ENCODE measurements at places on chromosomes 13 and 19.

GRCh38 chr13:85864963-85865530 lies 65.8 kb upstream of the SLITRK6 start:
- DNase-seq: no peak

- no peak for DNase-seq
Measured at GRCh38 chr13:34352958-34353357, 535.0 kb downstream of the RFC3 start.

DNA sequence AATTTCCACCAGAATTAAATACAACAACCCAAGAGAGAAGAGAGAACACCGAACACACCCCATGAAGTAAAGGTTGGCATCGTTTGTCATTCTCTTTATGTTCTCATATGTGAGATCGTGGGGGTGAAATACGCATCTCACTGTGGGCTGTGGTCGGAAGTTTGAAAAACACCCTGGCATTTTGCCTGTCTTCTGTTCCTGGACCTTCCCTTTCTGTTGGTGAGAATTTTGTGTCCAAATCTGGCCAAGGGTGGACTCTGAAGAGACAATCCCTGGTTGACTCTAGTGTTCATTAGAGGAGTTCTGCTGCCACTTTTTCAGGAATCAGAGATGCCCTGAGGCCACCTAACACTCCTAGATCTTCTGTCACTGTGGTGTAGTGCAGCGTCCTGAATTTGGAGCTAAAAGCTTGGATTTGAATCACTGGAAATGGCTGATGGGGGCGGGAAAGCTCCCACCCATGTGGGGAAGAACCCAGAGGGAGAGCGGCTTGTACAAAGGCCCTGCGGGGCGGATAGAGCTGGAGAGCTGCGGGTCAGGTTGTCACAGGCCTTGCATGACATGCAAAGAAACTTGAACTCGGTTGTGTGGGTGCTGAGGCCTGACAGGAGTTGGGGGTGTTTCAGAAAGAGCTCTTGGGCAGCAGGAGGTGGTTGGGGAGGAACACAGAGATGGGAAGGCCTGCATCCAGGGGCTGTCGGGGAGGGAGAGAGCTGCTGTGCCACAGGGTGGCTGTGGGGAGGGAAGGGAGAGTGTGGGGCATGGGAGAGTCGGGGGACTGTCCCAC lies 11.1 kb upstream of the SPATA13 start:
- no peak for DNase-seq

DNA sequence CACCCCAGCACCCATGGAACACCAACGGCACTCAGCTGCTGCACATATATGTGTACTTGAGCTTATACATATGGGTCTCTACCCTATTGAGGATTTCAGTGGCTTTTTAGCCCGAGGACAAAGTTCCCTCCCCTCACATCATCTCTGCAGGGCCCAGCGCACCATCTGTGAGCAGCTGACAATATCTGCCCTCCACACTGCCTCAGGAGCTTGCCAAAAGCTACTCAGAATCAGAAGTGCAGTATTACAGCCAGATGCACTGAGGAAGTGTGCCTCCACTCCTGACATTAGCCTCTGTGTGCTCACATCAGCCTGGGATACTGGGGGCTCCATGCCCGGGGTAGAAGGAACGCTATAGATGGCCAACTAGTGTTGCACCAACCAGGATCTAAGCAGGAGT lies 903.9 kb downstream of the UQCRFS1 start:
- DNase-seq: no peak

GRCh38 chr13:77619655-77620054 lies 77.8 kb upstream of the SLAIN1 start:
- DNase-seq: no peak

- DNase-seq: no peak
Measured at GRCh38 chr13:38463048-38463447, 113.4 kb downstream of the UFM1 start.

- no peak for DNase-seq
Measured at GRCh38 chr13:20064128-20064527, 96.7 kb downstream of the GJA3 start.

- no peak for DNase-seq
Measured at GRCh38 chr13:96415831-96416385, 326.0 kb downstream of the HS6ST3 start.

- DNase-seq: no peak
Measured at GRCh38 chr19:51127755-51128154, 3.0 kb downstream of the SIGLEC9 start.

DNA sequence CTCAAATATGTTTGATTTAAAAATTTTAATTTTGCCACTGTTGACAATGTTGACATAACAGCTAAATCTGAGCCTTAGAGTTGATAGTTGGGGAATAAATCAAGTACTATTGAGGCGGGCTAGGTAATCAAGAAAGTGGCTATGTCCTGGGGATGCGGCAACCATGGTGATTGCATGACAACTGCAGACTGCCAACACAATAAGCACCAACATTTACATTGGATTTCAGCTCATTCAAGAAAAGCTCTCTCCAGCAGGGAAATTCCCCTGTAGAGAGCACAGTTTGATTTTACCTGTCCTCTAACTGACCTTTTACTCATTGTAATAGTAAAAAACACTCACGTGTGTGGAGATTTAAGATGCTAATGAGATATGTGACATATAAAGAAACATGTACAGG lies 63.1 kb downstream of the ZNF100 start:
- no peak for DNase-seq

DNA sequence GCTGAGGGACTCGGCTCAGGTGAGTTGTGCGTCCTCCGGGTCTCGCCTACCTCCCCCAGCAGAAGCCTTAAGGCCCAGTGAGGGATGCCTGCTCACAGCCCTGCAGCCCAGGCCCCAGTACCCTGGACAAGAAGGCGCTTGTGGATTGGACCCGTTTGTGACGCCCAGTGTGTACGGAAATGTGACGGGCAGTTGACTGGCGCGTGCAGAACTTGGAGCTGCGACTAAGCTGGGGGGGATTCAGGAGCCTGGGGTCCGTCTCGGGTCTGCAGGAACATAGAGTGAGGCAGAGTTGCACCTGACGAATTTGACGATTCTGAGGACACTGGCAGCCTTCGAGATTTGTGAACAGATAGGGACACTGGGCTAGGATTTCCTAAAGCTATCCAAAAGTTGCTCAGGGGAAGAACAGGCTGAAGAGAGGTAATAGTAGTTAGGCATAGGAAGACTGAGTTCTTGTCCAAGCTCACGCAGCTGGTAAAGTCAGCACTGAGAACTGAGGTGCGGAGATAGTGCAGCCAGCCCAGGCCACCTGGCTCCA lies 519 bp downstream of the ZNF551 start:
- DNase-seq: no peak

- DNase-seq: no peak
Measured at GRCh38 chr19:8340341-8341096, 2.5 kb downstream of the KANK3 start.

DNA sequence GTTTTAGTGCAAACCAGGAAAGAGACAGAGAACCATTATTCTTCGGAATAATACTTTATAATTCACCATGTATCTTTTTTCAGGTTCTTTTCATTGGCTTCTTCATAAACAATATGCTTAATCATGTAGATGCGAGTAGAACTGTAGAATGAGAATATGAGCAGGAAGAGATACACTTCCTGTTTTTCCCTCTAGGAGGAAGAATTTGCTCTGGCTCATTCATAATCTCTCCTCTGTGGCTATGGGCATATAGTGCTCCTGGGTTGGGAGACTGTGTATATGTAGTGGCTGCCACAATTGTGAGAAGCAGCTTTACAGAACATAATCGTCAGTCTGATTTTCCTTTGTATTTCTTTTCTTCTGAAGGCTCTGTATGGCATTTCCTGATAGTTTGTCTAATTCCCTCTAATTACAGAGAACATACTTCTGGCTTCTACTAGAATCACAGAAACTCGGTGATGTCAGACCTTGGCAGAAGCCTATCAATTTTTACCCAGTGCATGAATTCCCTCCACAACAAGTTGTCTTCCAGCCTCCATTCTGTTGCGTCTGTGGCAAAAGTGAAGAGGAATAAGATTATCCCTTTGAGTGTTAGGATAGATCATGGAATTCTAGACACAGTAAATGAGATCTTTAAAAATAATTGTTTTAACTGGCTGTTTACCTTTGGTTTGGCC lies 2.9 kb upstream of the DCLK1 start:
- DNase-seq: no peak

- DNase-seq: no peak
Measured at GRCh38 chr13:23427881-23428528, 5.5 kb downstream of the SACS start.

DNA sequence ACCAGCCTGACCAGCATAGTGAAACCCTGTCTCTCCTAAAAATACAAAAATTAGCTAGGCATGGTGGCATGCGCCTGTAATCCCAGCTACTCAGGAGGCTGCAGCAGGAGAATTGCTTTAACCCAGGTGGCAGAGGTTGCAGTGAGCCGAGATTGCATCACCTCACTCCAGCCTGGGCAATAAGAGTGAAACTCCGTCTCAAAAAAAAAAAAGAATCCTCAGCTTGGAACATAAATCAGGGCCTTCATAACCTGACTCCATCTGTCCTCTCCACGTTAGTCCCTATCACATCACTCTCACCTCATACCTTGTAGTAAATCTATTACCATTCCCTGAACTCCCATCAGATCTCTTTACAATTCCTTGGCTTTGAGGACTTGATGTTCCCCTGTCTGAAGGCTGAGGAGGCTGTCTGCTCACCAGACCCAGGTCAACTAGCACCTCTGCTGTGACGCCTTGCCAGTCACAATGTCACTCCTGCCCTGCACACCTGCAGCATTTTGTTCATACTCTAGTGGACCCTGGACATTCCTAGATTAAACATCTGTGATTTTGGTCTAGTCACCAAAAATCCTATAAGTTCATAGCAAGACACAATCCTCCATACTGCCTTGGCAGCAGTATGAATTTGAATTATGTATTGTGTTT lies 15.9 kb downstream of the LHFPL6 start:
- DNase-seq: no peak

- DNase-seq: no peak
Measured at GRCh38 chr19:17469092-17469480, 1.2 kb upstream of the SLC27A1 start.

DNA sequence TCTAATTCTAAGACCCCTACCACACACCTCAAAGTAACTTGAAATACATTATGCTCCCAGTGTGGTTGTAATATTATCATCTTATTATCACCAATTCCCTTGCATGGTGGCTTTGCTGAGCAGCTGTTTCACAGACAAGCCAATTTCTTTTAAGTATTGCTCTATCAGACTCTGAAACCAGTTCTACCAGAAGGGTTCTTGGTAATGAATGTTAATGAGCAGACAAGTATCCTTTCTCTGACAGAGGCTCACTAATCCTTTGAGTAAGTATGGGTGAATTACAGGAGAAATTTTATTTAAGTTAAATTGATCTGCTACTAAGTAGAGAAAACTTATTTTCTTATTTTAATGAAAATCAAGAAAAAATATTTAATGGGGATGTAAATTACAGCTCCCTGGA lies 326.0 kb downstream of the GPC6 start:
- DNase-seq: no peak
